ENCODE measurements at places on chromosomes 11 and 22.

GRCh38 chr22:20240900-20241299 is 27.2 kb downstream of the RTN4R start:
- DNase-seq, result no peak

- DNase-seq, result peak; percentile 46
Measured at GRCh38 chr22:39556970-39557841, 13.3 kb upstream of the CACNA1I start.

DNA sequence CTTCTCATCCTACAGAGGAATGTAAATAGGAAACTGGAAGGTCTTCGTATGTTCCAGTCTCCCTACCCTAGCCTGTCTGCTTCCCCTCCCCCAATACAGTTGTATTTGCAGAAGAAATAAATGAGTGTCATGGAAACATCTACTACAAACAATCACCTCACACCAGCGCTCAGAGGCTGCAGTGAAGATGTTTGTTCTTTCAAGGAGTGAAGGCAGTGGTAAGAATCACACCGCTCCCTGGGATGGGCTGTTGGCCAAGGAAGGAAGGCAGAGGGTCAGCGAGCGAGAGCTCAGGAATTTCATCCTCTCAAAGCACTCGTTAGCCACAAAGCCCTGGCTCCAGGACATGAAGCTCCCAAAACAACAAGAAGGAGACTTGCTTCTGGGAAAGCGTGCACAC is 1.1 kb upstream of the IGSF9B start:
- peak; percentile 87 for DNase-seq

- no peak for DNase-seq
Measured at GRCh38 chr11:19313140-19313539, 72.4 kb upstream of the E2F8 start.

- peak; percentile 64 for DNase-seq
Measured at GRCh38 chr11:61917334-61918109, at the start of gene RAB3IL1. TSS of gene RAB3IL1 (minus strand) at chr11:61917566. CDS start at chr11:61917367, 199 bp downstream.

GRCh38 chr11:87299041-87299481 is 261.3 kb downstream of the TMEM135 start:
- no peak for DNase-seq

- no peak for DNase-seq
Measured at GRCh38 chr11:65643971-65644370, 6.1 kb downstream of the SIPA1 start.

DNA sequence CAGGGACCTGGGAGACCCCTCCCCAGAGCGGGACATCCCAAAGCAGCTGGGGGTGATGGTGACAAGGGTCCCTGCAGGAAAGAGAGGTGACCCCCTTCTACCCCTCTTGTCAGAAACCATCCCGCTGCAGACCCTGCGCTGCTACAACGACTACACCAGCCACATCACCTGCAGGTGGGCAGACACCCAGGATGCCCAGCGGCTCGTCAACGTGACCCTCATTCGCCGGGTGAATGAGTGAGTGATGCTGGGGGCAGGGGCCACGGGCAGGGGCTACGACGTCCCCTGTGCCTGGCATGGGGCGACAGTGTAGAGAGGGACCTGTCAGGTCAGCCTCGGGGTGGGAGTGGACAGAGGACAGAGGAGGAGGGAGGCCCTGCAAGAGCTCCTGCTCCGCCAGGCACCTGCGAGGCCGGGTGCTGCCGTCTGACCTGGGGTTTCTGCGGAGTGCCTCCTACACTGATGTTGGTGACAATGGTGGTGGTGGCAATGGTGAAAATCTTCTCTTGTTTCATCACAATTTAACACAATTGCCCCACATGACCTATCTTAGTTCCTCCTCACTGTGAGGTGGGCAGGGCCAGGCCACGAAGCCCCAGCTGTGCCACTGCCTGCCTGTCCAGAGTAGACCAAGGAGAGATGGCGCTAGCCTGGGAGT is 9.8 kb downstream of the CSF2RB start:
- DNase-seq, result no peak

GRCh38 chr11:74583024-74583624 is 9.3 kb upstream of the POLD3 start:
- DNase-seq, result no peak

DNA sequence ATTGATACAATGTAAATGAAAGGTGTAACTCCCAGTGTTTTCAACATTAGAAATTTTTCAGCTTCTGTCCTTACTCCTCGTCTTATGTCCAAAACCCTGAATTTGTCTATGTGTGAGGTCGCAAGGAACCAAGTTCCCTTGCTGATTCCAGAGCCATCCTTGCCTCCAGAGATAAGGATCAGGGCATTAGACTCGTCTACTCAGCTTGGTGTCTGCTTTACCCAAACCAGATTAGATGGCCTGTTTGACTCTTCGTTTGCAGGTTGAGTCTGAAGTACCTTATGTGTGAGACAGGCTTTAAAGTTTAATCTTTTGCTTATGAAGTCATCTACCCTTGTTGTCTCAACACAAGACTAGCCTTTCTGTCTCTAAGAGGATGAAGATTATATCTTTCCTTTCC is 55.6 kb downstream of the SPECC1L start:
- no peak for DNase-seq

- DNase-seq, result no peak
Measured at GRCh38 chr11:130524132-130524790, 75.8 kb downstream of the ADAMTS15 start.

Measured in astrocyte of the hippocampus (primary cell).